ENCODE measurements at places on chromosomes 6 and 20.
A peak's percentile ranks its signal among the peaks of the same experiment; 100 is the strongest.

DNA sequence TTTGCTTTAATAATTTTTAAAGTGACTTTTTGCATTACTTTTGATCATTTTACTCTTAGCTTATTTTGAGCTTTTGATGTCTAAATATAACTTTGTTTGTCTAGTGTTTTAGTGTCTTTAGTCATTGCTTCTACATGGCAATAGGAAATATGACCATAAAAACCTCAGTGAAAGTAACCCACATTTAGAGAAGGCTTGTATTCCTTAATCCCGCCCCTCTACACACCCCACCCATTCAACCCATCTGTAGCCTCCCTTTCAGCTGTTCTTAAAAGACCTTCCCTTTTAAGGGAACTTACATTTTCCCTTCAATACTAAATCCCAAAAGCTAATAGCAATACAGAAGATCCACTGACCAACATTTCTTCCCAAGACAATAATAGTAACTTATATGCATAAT, 225.4 kb downstream of the LAMA2 start:
- DNase-seq: no peak

DNA sequence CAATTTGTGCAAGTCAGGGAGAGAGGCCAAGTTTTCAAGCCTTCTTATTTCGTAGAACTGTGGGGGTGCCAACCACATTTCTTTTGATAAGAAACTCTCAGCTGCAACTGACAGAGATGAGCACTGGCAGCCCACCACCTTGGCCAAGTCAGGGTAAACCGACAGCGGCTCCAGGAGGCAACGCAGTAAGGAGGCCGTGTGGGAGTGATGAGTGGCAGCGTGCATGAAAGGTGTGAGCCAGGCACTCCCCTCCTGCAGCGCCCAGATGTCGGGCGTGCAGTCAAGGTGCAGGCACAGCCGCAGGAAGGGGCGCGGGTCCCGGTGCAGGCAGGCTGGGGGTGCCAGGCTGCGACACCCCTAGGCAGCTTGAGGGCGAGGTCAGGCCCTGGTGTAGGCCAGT, 49.2 kb upstream of the HDAC2 start:
- DNase-seq: no peak

GRCh38 chr6:361411-362132, 30.0 kb upstream of the IRF4 start:
- DNase-seq: no peak

DNA sequence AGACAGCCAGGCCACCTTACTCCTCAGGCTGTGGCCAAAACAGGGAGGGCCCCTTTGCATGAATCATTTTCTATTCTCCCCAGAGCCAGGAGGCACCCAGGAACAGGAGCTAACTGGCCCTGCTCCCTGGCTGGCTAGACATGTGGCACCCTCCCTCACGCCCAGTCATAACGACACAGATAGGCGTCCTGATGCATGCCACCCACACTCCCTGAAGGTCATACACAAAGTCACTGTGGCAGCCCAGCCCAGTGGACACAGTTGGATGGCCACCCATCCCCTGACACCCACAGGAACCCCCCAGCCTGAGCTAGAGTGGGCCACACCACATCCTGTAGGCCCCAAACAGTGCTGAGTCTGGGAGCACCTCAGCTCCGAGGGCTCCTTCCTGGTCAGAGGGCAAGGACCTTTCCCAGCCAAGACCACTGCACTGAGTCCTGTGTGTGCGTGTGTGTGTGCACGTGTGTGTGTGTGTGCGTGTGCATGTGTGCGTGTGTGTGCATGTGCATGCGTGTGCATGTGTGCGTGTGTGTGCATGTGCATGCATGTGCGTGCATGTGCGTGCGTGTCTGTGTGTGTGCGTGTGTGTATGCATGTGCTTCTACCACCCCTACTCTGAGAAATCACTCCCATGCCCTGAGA, 21.6 kb downstream of the TFEB start:
- DNase-seq: peak; percentile 41

- peak; percentile 45 for DNase-seq
Observed at GRCh38 chr6:27838945-27839625, 73.1 kb downstream of the OR2B2 start.

DNA sequence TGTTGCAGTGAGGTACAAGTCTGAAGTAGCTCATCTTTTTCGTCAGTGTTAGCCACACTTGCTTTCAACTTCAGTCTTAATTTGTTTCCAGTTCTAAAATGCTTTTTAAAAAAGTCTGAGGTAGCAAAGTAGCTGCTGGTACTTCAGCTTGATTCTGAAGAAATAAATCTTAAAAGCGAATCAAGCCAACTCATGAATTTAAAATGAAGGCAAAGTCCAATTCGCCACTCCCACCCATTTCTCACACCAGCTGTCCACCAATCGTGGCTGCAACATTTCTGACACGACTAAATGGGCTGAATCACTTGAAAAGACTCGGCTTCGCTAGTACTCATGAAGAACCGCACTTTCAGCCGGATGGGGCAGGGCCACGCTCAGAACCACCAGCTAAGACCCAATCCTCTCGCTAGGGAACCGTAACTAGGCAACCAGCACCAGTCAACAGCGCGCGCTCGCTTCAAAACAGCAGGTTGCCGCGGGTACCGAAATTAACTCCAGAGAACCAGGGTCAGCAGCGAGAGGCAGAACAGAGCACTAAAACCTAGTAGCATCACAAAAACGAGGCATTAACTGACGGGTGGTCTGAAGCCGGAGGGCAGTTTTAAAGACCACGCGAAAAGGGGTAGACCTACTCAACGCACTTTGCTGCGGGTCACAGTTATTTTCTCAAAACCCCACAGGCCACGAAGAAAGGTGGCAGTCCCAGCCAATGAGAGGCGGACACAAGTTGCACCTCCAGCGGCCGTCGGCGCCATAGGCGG, 900 bp downstream of the BCLAF1 start:
- peak; percentile 98 for DNase-seq

- DNase-seq: no peak
Observed at GRCh38 chr20:53487461-53488200, 106.0 kb downstream of the ZNF217 start.

DNA sequence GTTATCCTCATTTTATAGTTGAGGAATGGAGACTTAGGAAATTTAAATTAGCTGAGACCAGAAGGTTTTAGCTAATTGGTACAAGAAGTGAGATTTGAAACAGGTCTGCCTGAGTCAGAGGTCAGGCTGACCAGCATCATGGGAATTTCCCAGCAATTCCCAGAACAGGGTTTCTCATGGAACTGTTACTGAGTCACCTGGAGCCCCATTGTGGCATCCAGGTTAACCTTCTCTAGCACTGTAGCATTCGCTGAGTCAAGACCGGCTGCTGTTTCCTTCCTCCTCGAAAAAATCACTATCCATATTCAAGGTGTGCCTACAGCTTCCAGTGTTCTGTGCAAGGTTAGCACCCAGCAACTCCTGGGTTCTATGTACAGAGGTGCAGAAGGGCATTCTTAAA, 238.0 kb upstream of the MAN1A1 start:
- DNase-seq: peak; percentile 3

DNA sequence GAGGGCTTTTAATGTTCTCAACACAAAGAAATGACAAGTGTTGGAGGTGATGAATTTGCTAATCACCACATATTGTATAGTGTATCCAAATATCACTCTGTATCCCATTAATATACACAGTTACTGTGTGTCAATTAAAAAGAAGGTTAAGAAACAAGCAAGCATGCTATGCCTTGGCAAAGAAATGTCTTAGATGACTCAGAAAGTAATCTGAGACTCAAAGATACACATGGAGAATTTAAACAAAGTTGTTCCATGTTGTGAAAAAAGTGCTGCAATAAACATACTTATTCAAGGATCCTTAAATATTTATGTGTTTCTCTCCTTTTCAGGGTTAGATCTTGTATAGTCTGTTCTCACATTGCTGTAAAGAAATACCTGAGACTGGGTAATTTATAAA, 300.9 kb downstream of the DHX35 start:
- peak; percentile 26 for DNase-seq

DNA sequence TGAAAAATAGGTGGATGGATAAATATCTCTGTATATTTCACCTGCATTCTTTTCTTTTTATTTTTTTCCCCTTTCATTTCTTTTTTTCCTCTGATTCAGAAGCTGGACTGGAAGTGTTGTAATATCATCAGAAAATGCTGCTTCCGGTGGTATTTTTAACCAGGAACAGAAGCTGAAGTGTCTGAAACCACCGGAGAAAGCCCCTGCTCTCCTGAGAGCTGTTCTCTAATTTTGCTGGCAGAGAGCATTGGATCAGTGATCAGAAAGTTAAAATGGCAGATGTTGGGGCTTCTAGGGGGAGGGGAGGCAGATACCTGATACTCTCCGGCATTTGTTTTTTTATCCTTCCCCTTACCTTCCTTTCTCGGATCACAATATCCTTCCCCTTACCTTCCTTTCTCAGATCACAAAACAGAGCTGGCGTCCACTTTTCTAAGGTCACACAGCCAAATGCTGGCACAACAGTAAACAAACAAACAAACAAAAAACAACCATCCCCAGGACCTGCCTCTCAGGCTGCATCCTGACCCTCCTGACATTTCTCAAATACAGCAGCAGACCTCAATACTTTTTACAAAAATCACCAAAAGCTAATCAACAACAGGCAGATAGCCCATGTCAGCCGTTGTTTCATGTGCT, 143.2 kb upstream of the ZNF217 start:
- peak; percentile 81 for DNase-seq
